Ureter (tissue), 1 donor: ENCODE measurements at places on chromosomes 1 and 21.

DNA sequence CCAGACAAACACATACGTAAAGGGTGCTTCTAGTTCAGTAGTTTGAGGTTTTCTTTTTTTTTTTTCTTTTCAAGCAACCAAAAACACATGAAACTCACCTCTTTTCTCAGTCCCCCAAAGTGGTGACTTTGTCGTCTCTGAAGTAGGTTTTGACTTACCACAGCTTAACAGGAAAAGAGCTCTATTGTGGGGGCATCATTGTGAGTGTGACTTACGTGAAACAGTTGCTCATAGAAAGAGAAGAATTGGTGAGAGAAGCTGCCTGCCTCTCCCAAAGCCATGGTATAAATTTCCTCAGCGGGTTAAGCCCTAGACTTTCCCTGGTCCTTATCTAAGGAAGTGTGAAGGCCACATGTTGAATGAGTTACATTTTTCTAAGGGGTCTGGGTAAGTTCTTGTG lies 11.9 kb downstream of the FASLG start:
- DNase-seq = no peak

DNA sequence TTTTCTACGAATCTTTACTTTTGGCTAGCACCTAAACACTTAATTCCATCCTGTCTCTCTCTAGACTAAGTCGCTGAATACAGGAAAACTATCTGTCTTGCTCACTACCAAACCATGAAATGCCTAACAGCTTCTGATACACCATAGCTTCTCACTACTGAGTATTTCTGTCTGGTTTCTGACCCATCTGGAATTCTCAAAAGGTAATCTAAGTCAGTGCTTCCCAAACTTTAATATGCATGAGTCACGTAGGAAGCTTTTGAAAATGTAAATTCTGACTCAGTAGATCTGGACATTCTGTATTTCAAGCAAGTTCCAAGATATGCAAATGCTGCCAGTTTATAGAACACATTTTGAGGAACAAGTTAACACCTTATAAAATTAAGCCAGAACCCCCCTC lies 9.2 kb upstream of the OVGP1 start:
- no peak for DNase-seq

- no peak for DNase-seq
Measured at GRCh38 chr1:21246905-21247642, 43.2 kb downstream of the ECE1 start.

DNA sequence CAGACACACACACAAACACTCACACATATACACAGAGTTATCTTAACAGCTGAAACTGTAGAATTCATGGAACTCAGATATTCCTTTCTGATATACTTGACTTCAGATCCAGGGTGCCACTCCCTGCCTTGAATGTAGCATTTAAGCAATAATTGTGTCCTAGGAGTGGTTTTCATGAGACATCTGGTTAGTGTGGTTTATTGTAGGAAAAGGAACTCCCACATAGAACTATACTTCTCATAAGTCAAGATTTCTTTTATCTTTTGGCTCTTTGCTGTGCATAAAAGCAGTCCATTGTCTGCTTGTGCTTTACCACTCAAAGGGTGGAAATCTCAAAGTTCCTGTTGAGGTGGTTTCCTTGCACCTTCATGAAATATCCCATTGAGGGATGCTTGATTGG lies 272.6 kb upstream of the SGIP1 start:
- DNase-seq = no peak

- DNase-seq = no peak
Measured at GRCh38 chr1:59142311-59143132, 154.4 kb upstream of the FGGY start.

GRCh38 chr1:13543451-13544220 lies 29.8 kb upstream of the LRRC38 start:
- DNase-seq = peak; percentile 49

- no peak for DNase-seq
Measured at GRCh38 chr1:24932284-24932683, 2.2 kb upstream of the RUNX3 start.

GRCh38 chr1:78227705-78228635 lies 182.2 kb downstream of the GIPC2 start:
- no peak for DNase-seq

- DNase-seq = peak; percentile 46
Measured at GRCh38 chr1:72366466-72366865, 84.1 kb upstream of the NEGR1 start.

- DNase-seq = no peak
Measured at GRCh38 chr1:3558036-3558726, 53.1 kb downstream of the MEGF6 start.

DNA sequence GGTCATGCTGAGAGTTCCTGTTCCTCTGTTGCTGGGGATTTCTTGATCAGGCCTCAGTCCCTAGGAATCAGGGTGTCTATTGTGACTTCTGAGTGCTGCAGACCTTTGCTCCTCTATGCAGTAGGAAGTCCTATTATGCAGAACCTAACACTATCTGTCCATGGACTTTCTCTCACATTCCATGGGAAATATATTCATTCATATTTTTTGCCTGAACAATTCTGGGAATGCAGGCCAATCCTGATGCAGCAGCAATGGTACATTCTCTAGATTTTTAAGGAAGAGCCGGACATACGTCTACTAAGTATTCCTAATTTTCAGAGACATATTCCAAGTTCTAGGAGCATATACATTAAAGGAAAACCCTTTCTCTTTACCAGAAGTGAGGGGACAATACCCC lies 61.1 kb upstream of the C1orf87 start:
- no peak for DNase-seq

DNA sequence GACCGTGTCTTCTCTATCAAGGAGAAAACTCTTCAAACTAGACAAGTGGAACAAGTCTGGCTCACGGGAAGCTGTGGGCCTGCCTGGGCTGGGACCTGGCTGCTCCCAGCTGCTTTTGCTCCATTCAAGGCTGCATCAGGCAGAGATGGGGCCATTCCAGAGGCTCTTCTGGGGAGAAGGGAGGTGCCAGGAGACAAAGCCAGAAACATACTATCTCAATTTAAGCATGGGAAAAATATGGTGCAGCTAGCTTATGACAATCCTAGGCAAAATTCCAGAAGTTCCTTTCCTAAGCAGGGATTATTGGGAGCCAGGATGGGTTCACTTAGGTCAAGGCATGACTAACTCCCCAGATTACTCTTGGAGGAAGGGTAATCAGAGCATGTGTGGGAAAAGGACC lies 90.8 kb upstream of the SLC2A1 start:
- no peak for DNase-seq

DNA sequence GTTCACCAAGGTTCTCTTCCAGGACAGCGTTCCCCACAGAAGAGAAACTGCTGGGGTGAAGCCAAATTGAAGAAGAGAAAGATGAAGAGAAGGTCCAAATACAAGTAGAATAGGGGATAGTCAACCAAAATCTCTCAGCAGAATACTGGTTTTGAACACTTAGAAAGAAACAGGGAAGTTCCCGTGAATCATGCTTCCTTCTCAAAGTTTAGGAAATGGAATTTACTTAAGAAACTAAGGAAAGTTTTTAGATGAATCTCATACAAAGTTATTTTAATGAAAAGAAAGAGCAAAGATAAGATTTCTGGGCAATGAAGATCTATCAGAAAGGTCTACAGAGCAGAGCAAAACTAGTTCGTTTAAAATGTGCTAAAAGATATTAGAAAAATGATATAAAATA lies 43.3 kb downstream of the EXO1 start:
- no peak for DNase-seq

- DNase-seq = no peak
Measured at GRCh38 chr1:24905979-24906720, 23.9 kb downstream of the RUNX3 start.

GRCh38 chr21:32702702-32703101 lies 25.1 kb downstream of the SYNJ1 start:
- DNase-seq = no peak

DNA sequence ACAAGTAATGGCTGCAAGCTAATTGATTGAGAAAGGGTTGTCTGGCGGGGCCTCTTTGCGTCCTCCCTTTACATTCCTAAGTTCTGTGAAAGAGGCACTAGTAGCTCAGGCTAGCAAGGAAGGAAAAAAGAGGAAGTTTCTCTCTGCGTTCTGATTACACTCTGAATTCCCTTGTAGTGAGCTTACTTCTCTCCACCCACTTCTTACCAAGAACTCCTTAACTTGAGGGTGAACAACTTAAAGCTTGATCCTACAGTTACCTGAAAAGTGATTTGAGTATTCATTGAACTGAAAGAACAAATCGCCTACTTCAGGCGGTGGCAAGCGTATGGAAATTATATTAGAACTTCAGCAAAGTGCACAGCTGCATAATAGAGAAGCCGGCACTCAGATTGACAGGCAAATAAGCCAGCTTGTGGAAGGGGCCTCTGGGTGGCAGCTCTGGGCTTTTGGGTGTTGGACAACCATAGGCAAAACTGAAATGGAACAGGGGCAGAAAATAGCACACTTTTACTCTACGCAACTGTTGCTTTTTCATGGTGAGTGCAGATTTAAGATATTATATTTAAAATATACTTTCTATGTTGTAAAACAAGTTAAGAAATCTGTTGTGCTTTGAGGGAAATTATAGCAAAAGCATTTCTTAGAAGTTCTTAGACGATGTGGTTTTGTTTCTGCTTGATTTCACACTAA lies 464.5 kb downstream of the USP25 start:
- no peak for DNase-seq

- no peak for DNase-seq
Measured at GRCh38 chr1:16050328-16050727, 6.7 kb downstream of the CLCNKB start.

DNA sequence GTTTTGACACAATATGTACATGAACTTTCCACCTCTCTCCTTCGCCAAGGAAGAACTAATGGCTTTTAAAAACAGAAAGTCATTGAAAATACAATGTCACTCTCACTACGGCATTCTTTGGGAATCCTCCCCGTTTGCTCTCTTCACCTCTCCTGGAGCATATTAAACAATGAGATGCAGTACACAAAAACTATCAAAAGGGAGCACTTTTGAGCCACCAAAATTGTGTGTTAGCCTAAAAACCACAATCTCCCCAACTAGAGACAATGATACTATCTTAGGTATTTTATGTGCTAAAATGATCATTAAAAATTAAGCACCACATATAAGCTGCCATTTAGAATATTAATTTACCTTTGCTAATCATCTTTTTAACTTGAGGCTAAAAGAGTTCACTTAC lies 425.5 kb downstream of the KCTD3 start:
- no peak for DNase-seq

DNA sequence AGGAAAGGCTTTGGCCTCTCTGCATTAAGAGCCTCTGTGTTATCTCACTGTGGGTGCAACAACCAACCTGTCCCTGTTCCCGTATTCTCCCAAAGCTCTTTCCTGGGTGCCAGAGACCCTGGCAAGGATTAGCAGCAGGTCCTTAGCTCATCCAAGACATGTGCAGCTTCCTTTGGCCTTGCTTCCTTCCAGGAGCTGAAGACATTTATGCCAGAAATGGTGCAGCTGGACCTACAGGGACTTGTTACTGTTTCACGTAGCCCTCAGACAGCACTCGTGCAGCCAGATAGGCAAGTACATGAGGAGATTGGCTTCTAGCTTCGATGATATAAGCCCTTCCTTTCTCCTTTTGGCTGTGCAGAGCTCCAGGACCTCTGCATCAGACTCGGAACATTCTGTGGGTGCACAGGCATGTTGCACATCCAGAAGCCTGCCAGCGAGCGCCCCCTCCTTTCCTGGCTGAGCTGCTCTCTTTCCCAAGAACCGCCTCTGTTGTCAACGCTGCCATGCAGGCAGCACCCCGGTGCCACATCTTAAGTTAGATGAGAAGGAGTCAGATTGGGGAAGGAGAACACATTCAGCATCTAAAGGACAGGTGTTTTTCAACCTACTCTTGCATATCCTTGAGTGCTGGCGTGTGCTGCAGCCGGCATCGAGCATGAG lies 284.5 kb upstream of the PLXNA2 start:
- no peak for DNase-seq

DNA sequence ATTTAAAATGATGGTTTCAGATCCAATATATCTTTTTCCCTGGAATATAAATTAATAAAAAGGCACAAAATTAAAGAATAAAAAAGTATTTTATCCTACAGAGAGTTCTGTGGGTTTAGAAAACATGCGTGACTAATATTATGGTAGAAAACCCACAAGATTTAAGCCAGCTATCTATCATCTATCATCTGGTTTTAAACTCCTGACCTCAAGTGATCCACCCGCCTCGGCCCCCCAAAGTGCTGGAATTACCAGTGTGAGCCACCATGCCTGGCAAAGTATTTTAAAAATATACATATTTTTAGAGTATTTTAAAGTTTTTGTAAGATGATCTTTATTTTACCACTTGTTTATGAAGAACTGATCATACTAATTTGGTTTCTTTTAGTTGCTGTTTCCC lies 79.5 kb downstream of the NRIP1 start:
- no peak for DNase-seq

- DNase-seq = no peak
Measured at GRCh38 chr1:12296623-12297022, 66.8 kb downstream of the VPS13D start.

GRCh38 chr1:57340334-57341070 lies 83.4 kb downstream of the DAB1 start:
- DNase-seq = no peak

- DNase-seq = peak; percentile 78
Measured at GRCh38 chr1:156128654-156129597, 14.4 kb downstream of the LMNA start.

- no peak for DNase-seq
Measured at GRCh38 chr1:223479261-223479660, 86.0 kb downstream of the CCDC185 start.

GRCh38 chr1:219160967-219161366 lies 12.7 kb upstream of the LYPLAL1 start:
- DNase-seq = no peak

DNA sequence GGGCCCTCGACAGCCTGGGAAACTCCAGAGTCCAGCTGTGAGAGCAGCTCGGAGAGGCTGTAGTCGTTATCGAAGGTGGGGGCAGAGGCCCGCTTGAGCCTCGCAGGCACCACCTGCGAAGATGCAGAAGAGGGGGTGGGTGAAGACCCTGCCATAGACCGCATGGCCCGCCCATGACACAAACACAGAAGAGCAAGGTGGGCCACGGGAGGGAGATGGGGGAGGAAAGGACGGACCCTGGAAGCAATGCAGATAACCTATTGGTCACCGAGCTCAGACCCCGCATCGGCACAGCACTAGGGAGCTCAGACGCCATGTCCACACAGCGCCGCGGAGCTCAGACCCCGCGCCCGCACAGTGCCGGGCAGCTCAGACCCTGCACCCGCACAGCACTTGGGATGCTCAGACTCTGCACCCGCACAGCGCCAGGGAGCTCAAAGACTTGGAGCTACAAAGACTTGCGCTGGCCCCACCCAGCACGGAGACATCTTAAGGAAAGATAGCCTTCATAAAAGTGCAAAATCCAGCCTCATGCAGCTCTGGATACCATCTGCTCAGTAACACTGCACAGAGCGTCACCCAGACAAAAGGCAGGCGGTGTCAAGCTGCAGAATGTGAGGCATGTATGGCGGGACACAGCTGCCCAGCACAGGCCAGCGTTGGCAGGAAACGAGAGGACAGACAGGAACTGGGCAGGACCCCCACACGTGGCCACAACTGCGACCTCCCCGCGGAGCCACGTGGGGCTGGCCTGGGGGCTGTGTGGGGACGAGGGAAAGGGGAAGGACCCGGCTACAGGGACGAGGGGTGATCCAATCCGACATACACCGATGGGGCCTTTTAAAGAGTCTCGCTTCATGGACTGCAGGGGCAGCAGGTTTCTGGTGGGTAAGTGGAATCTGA lies 22.6 kb downstream of the RIPK4 start:
- no peak for DNase-seq
